ENCODE measurements at places on chromosomes 11 and 22. TPM values are rescaled to one million over a fixed set of nuclear protein-coding genes. Genes with fewer than 3 reads are reported as not detected.

DNA sequence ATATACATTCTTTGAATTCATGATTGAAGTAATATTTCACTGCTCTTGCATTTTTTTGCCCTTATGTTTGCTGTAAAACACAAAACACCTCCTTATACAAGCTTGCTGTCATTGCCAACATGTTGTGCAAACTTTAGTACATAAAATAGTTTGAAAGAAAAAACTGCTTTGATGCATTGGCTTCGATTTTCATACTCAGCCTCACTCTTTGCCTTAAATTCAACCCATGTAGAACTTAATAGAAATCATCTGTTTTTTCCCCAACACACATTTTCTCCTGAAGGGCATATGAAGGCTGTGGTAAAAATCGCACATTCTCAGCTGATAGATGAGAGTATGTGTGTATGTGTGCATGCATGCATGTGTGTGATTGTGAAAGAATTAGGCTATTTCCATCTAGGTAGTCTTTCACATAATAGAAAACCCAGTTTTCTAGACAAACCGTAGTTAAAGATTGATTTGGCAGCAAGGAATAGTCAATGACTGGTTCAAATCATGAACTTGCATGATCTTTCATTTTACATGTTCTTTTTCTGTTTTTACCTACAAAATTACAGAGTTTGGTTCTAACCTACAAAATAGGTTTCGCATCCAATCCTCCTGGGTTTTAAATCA is 72.8 kb upstream of the MTMR2 start:
- DNase-seq: no peak

Gene CATSPERZ
- total RNA-seq: not detected

DNA sequence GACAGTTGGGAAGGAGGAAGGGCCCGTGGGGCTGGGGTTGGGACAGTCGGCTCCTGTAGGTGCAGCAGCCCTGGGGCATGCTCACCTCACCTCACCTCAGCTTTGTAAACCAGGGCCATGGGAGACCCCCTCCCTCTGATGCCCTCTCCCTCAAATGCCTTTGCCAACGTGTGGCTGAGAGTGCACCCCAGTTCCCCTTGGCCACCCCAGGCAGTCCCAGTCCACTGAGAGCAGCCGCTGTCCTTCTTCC is 4.2 kb upstream of the NEAT1 start:
- no peak for DNase-seq

DNA sequence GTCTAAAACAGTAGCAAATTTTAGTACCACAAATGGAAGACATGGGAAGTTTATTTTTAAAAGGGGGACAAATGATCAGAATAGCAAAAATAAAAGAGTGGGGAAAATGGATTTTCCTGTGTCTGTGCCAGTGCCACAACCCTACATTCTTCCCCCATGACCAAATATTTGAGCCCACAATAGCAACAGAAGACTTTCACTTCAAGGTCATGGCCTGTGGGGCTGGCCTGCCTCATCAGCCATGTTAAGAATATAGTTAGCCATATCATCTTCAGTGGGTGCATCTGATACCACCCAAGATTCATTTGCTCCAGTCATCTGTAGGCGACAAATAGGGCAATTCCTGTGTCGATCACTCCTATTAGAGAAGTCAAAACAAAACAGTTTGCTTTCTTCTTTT is 26.3 kb downstream of the RNF141 start:
- no peak for DNase-seq

GRCh38 chr11:130052567-130052966 is 17.1 kb upstream of the APLP2 start:
- no peak for DNase-seq

- no peak for DNase-seq
Measured at GRCh38 chr11:95282291-95282751, 51.3 kb upstream of the SESN3 start.

DNA sequence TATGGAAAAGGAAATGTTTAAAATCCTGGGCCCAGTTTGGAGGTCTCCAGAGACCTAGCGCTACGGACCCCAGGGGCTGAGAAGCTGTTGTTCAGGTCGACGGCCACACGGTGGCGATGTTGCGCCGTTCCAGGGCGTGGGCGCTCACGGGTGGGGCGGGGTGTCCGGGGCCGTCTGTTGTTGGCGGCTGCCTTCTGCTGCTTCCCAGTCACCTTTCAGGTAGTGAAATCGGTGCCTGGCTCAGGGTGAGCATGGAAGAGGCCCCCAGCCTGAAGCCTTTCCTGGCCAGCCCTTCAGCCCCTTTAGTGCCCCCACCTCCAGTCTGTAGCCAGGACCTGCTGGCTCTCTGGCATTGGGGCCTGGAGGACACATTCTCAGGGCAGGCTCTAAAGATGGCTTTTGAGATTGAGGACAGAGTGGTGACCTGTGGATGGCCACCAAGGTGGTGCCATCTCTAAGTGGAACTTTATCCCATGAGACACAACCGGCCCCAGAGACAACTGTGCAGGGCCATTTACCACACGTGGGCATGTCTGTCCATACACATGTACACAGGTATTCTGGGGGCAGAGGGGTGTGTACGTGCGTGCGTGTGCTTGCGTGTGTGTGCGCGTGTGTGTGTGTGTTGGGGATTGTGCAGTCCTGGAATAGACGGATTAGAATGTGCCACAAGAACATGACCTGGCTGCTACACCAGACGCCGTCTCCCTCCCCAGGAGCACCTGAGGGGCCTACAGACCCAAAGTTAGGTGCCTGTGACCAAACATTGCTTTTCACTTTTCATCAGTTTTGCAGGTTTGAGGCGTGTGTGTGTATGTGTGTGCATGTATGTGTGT is 53.8 kb downstream of the ST14 start:
- DNase-seq: peak; percentile 68

GRCh38 chr11:36743039-36743438 is 145.0 kb upstream of the RAG2 start:
- DNase-seq: no peak

GRCh38 chr11:111395081-111395480 is 16.0 kb upstream of the POU2AF1 start:
- peak; percentile 23 for DNase-seq

GRCh38 chr11:105152021-105152512 is 12.5 kb upstream of the CARD18 start:
- no peak for DNase-seq

DNA sequence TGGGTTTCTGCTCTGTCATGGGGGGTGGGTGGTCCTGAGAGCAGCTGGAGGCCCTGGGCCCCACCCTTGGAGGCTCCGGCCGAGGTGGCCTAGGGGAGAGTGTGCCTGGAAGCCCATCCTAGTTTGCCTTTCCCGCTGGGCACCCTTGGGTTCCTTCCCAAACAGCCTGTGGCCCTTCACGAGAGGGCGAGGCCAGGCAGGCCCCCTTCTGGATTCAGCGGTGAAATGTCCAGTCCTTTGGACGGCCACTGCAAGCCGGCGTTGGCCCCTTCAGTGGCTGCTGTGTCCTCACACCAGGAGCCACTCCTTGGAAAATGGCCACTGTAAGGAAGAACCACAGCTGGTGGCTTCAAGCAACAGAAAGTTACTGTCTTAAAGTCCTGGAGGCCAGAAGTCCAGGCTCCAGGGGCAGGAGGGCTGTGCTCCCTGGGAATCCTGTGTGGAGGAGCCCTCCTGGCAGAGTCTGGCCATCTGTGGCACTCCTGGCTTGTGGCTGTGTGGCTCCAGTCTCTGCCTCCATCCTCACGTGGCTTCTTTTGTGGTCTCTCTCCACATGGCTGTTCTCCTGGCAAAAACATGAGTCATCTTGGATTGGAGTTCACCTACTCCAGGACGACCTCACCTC is 854.1 kb downstream of the TBC1D22A start:
- DNase-seq: no peak

- DNase-seq: no peak
Measured at GRCh38 chr22:38415561-38416321, 39.3 kb downstream of the KCNJ4 start.

DNA sequence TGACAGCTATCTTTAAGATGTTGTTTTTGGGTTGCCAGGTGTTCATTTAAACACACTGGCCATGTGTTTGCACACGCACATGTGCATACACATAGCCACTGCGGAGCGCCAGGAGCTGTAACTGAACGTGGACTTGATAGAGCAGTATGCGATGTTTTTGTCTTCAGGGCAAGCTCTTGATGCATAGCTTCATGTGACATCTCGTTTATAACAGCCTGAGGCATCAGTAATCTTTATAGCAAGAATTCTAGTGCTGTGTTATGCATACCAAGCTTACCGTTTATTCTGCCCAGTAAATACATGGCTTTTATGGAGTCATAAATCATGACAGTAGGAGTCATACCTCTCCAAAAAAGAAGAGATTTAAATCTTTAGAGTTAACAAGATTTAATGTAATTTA is 87.0 kb downstream of the ATXN10 start:
- no peak for DNase-seq

Gene KRTAP5-11
- not detected for total RNA-seq

- DNase-seq: no peak
Measured at GRCh38 chr11:134677891-134678551, 266.0 kb upstream of the B3GAT1 start.

DNA sequence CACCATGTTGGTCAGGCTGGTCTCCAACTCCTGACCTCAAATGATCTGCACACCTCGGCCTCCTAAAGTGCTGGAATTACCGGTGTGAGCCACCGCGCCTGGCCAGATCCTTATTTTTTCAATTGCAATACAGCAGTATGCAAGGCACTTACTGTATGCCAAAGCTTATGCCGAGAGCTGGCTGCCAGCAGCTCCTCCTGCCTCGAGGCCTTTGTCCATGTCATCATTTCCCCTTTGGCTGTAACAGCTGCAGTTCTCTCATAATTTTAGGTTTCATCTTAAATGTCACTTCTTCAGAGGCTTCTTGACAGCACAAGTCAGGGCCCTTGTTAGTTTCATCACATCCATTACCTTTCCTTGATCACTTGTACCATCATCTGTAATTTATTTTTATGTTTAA is 1.5 kb upstream of the SREBF2 start:
- DNase-seq: no peak

DNA sequence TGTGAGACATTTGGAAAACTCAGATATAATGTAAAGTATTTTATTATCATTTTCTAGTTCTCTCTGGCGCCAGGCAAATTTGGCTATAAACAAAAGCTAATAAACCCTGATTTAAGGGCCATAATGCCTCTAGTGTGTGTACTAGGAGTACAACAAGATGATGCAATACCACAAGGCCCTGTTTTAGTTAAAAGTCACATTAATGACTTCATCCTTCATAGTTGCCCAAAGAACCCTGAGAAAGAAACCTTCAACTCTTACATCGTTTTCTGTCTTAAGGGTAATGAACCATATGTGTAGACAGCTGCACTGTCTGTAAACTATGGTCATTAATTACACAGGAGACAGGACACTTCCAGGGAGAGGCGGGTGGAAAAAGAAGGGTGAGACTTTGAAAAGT is 538.4 kb downstream of the FAM181B start:
- DNase-seq: no peak

Gene DDTL
- total RNA-seq: 4.1 TPM

All from Calu3 (cell line).